ENCODE measurements at places on chromosomes 16 and 17.
A peak's percentile ranks its signal among the peaks of the same experiment; 100 is the strongest.

- DNase-seq, result peak; percentile 26
Measured at GRCh38 chr17:8062435-8062806, 23.6 kb downstream of the ALOX15B start.

GRCh38 chr17:81959362-81960129, 1.4 kb downstream of the NOTUM start:
- DNase-seq, result peak; percentile 32

DNA sequence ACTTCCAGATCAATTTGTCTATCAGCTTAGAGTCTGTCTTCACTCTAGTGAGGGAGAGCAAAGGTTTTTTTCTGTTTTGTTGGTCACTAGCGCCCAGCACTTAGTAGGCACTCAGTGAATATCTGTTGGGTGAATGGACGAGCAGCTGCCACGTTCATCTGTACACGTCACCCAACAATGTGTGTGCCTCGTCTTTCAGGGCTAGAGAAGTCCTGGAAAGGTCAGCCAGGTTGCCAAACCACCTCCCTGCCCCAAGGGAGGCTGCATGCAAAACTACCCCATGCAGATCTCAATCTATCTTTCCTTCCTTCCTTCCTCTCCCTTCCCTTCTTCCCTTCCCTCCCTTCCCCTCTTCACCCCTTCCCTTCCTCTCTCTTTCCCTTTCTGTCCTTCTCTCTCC, 340.9 kb downstream of the SOX9 start:
- no peak for DNase-seq

- DNase-seq, result no peak
Measured at GRCh38 chr16:31094088-31094423, 541 bp downstream of the VKORC1 start.

DNA sequence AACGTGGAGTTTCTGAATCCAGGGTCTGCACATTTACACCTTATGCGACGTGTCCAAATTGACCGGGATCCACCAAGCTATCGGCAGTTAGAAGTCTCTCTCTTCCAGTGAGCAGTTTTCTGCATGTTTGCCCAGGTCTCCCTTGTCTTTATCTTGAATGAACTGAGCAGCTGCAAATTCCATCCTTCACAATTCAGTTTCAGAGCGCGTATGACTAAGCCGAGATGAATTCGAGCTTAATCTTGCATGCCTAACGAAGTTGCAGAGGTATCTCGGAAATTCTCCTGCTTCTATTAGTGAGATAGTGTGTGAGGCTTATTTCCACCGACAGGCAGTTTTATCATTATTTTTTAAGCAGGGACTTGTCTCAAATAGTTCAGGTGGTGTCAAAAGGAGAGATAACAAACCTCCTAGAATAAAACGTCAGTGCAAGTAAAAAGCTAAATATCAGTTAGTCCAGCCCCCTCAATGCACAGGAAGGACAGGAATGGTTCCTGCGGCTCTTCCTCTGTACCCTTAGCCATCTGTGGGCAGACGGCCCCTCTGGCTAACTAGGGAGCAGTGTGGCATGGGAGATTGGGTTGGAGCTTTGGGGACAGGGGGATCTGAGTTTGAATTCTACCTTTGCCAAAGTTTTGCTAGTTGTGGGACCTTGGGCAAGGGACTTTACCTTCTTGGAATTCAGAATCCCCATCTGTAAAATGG, 93.0 kb upstream of the GPR139 start:
- DNase-seq, result no peak

DNA sequence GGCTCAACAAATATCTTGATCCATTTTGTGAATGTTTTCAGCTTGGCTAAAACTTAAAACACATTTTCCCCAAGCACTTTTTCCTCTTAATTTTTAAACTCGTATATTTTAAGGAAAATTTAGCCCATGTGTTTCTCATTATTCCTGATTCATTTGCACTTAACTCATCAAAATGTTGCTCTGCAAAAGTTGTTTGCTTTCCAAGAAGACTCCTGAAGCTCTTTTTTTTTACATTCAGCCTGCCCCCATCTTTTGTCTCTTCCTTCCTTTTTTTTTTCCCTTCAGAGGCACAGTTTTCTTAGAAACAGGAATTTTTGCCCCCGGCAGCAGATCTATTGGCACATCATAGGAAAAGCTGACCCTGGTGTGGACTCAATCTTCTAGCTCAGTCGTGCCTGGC, 155.0 kb upstream of the SALL1 start:
- DNase-seq, result peak; percentile 58

- peak; percentile 99 for DNase-seq
Measured at GRCh38 chr17:59619298-59620063, at the start of gene CLTC. CLTC (plus strand) TSS chr17:59619895; CDS start chr17:59620132, 237 bp downstream.

- DNase-seq, result no peak
Measured at GRCh38 chr16:22063888-22064467, 28.4 kb upstream of the VWA3A start.

- DNase-seq, result no peak
Measured at GRCh38 chr16:5526826-5527225, 429.2 kb upstream of the EEF2KMT start.

DNA sequence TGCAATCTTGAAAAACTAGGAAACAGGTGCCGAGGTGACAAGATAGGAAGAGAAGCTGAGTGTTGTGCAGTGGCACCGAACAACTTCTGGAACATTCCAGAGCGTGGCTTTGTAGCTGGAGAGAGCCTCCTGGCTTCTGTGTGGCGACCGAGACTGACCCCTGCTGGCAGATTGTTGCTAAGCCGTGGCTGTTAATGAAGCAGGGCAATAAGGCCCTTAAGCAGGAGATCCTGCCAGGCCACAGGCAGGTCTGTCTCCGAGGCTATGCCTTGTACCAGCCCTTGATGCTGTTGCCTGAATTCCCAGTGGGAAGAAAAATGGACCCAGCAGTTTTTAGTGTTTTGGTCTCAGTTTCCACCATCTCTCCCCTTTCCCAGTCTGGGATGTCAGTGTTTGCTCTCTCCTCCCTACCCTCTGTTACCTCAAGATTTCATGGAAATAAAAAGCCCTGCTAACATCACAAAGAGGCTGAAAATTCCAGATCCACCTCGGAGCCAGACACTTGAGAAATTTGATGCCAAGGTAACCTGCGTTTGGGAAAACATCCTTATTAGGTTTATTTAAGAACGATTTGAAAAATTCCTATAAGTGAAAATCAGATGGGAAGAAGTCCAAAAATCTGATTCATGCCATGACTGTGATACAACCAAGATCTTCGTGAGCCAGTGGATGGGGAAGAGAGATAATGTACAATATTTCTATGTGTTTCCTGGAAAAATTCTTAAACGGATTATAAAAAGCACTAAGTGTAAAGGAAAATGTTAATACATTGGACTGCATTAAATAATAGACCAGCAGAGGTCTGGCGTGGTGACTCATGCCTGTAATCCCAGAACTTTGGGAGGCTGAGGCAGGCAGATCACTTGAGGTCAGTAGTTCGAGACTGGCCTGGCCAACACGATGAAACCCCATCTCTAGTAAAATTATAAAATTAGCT, 265.1 kb downstream of the PRKCA start:
- peak; percentile 96 for DNase-seq

GRCh38 chr17:64399071-64399766, 8.6 kb upstream of the PECAM1 start:
- peak; percentile 14 for DNase-seq

DNA sequence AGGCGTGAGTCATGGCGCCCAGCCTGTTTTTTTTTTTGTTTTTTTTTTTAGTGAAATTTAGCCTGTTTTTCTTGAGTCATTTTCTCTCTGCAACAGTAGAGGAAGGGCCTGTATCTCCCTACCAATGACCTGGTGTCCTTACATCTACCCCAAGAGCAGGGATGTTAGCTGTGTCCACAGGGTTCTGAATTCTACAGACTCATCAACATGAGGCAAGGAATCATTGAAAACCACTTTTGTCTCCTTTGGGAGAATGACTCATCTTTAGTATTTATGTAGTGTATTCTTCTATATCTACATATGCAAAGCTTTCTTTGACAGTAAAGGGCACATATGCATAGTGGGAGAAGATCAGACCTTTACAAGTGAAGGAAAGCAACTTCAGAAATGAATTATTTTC, 105.3 kb downstream of the SPECC1 start:
- peak; percentile 37 for DNase-seq

GRCh38 chr17:61219460-61219859, 180.2 kb upstream of the TBX2 start:
- peak; percentile 27 for DNase-seq

- DNase-seq, result no peak
Measured at GRCh38 chr17:72661116-72661944, 431.2 kb downstream of the SLC39A11 start.

- DNase-seq, result no peak
Measured at GRCh38 chr17:12122075-12122474, 101.4 kb downstream of the MAP2K4 start.

DNA sequence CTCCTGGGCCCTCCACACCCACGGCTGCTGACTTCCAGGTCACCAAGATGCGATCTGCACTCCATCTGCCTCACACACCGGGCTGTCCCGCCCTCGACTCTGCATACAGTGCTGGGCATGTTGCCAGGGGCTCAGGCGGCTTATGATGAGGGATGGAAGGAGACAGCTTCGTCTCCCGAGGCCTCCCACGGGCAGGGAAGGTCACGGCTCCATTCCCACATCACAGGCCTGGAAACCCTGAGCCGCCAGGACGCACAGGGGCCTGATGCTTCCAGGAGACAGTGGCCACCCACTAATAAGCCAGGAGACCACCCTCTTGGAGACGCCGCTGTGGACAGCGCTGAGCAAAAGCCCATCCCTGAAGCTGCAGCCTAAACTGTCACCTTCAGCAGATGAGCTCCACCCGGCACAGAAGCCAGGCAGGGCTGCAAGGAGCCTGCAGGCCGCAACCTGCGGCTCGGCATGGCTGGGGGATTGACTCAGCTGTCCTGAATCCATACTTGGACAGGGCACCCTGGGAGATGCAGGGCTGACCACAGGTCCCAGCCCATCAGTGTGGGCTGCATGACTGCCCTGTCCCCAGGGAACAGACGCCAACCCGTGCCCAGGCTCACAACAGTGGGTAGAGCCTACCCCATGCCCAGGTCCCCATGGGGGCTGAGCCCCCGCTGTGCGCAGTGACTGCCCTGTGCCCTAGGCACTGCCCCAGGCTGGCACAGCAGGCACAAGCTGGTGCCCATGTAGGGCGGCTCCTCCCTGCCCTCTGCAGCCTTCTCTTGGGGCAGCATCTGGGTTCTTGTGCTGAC, 34.4 kb downstream of the SLC7A5 start:
- peak; percentile 51 for DNase-seq

DNA sequence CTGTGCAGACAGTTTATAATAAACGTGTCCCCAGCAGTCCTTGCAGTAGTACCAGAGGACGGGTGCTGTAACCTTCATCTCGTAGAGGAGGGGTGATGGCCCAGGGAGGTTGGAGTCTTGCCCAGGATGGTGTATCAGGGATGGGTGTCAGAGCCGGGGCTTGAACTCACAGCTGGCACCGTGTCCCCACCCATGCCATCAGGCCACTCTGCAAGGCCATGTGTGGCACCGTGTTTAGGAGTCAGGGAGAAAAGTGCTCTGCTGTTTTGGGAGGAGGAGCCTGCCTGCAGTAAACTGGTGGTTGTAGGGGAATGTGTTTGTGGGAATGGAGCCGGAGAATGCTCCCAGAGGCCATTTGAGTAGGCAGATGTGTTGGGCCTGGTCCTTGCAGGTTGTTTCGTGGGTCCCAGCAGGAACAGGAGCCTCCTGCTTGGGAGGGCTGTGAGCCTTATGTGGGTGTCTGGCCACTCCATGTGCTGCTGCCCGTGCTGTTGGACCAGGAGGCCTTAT, 1.7 kb downstream of the ADORA2B start:
- no peak for DNase-seq

- no peak for DNase-seq
Measured at GRCh38 chr16:50144211-50144610, 8.9 kb upstream of the TENT4B start.

DNA sequence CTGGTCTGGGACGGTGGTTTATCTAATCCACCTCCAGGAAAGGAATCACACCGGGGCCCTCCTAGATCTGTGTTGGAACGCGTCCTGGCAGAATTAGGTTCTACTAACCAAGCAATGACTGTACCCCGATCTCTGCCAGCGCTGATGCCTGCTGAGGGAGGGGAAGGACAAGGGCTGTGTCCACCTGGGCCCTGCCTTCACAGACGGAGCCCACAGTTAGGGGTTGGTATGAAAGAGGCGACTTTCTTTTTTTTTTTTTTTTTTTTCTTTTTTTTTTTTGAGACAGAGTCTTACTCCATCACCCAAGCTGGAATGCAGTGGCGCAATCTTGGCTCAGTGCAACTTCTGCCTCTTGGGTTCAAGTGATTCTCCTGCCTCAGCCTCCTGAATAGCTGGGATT, 9.9 kb upstream of the KRT19 start:
- peak; percentile 59 for DNase-seq

DNA sequence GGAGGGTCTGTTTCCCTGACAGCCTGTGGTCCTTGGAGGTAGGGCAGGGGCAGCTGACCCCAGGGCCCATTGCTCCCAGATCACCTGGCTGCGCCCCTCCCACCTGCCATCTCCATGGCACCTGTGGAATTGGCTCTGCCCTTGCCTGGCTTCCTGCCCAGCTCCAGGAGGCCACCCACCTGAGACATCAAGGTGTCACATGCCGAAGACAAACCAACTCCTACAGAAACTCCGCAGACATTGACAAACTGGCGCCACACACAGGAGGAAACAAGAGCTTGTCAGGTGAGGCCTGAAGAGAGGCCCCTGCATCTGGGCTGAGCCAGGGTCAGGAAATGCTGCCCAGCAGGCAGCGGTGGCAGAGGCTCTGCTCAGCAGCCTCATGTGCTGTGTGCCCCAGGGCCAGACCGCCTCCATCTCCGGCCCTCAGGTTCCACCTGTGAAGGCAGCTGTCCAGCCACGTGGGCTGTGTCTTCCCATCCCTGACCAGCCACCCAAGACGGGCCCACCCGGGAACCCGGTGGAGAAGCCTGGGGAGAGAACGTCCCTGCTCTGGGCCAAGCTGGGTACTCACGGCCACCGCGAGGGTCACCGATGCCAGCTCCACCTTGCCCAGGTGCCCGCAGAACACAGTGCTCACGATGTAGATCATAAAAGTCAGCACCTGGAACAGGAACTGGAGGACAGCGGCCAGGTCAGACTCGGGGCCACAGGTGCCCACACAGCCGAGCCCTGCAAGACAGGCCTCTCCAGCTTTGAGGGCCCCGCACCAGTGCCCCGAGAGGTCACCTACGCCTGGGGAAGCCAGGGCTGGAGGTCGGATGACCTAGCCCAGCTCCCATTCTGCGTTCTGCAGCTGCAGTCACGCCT, 1.6 kb downstream of the SLC47A2 start:
- DNase-seq, result no peak

- no peak for DNase-seq
Measured at GRCh38 chr17:73731733-73732132, 87.5 kb upstream of the SDK2 start.

GRCh38 chr16:16118337-16118736, 105.0 kb downstream of the ABCC6 start:
- no peak for DNase-seq

GRCh38 chr16:30491744-30492308, 19.3 kb downstream of the ITGAL start:
- peak; percentile 90 for DNase-seq

GRCh38 chr17:58759522-58759921, 3.9 kb downstream of the PPM1E start:
- no peak for DNase-seq
